ENCODE measurements at places on chromosomes 4 and X.

- no peak for DNase-seq
Observed at GRCh38 chrX:13059637-13060499, 15.4 kb upstream of the FAM9C start.

GRCh38 chrX:22559506-22559905 is 286.8 kb downstream of the CBLL2 start:
- DNase-seq: no peak

DNA sequence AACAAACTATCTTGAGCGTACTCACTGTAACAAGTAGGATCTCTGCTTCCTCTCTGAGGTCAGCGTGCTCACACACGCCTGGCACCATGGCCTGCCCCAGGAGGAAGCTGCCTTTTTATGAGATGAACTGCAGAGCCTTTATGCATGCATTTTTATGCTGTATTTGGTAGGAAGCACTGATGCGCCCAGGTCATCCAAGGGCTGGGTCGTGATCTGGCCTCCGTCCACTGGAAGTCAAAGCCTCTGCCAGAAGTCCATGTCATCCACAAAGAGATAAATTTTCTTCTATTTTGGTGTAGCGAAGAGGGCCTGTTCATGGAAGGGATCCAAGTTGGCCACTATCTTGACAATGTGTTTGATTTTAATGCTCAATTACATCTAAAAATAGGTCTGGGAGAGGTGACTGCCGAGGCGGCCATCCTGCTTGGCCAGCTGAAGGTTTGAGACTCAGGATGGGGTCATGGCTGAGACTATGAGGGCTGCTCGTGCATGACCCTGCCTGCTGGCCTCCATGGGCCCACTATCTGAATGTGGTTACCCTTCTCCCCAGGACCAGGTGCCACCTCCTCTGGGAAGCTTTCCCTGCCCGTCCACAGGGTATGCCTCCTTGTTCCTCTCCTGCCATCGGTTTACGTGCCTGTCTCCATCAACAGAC is 50.3 kb downstream of the HTRA3 start:
- DNase-seq: peak; percentile 23

DNA sequence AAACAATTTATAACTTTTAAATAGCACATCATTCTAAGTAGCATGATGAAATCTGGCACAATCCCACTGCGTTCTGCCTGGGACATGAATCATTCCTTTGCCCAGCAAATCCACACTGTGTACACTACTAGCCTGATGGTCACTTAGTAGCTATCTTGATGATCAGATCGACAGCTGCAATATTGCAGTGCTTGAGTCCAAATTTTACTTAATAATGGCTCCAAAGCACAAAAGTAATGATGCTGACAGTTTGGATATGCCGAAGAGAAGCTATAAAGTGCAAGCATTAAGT is 86.6 kb upstream of the NPNT start:
- no peak for DNase-seq

GRCh38 chr4:151420250-151420807 is 11.4 kb downstream of the FHIP1A start:
- DNase-seq: no peak

- no peak for DNase-seq
Observed at GRCh38 chr4:128155874-128156456, 94.9 kb downstream of the LARP1B start.

DNA sequence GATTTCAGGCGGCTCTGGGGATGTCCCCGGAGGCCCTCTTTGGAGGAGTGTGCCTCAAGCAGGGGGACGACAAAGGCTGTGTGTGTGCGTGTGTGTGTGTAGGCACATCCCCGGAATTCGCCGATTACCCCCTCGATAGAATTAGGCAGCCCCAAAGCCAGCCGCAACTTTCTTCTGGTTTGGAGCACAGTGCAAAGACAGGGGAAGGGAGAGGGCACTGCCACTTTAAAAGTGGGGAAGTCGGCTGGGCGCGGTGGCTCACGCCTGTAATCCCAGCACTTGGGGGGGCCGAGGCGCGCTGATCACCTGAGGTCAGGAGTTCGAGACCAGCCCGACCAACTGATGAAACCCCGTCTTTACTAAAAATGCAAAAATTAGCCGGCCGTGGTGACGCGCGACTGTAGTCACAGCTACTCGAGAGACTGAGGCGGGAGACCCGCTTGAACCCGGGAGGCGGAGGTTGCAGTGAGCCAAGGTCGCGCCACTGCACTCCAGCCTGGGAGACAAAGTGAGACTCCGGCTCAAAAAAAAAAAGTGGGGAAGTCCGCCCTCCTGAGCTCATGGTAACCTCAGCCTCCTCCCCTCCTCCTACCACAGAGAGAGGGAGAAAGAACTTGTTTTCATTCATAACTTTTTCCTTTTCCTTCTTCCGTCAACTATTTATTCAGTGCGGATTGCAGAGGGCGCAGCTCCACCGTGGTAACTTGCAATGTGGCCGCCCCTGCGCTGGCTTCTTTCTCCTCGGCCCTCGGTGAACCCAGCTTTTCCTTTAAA is 2.4 kb downstream of the SPRY1 start:
- DNase-seq: peak; percentile 78

DNA sequence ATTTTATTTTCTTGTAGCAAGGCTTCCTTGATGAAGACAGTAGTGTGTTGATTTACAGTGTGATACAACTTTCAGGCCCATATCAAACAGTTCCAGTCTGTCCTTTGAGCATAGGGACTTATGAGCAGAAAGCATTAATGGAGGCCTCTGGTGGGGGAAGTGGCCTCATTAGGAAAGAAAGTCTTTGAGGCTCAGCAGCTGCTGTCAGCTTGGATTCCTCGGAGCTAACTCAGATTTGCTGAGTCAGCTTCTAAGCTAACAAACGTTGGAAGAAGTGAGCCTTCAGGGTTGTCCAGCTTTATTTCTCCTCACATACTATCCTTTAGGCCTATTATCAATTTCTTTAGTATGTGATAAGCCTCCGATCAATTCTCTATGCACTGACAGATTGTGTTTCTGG is 15.8 kb upstream of the SFRP2 start:
- no peak for DNase-seq

DNA sequence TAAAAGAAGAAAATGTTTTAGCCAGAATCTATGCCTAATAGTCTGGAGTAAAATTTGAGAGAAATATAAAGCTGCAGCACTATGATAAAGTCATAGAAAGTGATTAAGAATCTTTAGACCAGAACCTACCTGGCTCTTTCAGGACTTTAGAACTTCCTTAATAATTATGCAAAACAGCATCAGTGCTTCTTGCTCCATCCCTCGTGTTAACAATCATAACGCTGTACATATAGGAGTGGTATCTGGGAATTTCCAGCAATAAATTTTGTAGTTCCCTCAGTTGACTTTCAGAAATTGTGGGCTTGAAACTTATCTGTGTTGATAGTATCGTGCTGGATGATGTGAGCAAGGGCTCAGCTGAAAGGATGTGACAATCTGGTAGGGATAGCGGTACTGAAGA is 102.1 kb upstream of the RASGEF1B start:
- no peak for DNase-seq

- DNase-seq: no peak
Observed at GRCh38 chrX:71182871-71183270, 38.2 kb downstream of the NLGN3 start.

GRCh38 chr4:519885-520682 is 21.1 kb downstream of the PIGG start:
- no peak for DNase-seq

DNA sequence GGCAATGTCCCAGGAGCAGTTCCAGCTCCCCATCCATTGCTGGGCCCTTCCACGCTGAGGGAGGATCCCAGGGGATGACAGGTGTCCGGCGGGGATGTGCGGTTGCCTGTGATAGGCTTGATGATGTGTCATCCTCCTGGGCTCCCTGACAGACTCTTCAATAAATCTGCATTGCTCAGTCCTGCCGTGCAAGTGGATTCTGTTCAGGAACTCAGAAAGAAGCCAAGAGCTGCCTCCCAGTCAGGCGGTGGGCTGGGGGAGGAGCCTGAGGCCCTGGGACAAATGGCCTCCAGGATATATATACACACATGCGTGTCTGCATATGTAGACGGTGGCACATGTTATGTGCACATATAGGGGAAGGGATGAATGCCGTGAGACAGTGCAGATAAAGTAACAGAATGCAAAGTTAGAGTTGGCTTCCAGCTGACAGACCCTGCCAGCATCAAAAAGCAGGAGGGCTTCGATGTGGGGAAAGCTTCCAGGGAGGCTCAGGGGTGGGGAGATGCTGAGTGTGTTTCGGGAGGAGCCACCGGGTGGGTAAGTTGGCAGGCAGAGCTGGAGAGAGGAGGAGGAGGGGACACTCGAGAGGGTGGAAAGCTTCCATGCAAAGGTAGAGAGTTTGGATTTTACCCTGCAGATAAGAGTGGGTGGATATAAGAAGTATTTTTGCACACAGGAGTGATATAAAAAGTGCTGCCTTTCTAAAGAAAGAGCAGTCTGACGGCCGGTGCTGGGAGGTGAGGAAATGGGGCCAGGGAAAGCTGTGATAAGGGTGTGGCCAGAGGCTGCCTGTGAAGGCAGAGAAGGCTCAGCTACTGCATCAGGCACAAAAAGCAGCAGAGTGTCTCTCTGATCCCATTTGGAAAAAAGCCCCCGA is 28.5 kb upstream of the CRMP1 start:
- DNase-seq: no peak

- DNase-seq: no peak
Observed at GRCh38 chr4:174749091-174749490, 80.0 kb downstream of the GLRA3 start.

- DNase-seq: no peak
Observed at GRCh38 chrX:150150076-150150779, 211.9 kb upstream of the EOLA2 start.

DNA sequence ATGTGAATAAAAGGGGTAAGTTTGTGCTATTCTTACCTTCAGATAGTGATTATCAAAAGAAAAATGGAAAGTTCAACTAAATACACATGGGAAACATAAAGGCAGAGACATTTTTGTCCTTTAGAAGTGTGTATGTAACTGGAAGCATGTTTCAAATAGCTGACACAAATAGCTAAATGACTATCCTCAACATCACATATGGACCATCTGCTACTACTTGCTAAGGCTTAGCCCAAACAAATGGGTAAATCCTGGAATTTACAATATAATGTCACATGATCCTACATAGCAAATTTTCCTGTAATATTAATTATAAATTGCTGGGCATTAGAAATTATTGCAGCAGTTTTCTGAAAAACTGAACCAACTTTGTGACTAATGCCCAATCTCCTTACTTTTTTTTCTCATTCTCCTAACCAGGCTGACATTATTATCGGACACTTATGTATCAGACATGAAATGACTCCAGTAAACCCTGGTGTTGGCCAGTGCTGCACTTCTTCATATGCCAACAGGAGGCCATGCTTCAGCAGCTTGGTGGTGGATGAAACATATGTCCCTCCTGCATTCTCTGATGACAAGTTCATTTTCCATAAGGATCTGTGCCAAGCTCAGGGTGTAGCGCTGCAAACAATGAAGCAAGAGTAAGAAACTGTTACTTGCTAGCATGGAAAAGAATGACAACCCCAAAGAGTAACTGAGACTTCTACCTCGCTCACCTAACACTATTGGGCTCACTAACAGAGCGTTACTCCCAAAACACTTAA is 16.1 kb downstream of the AFP start:
- no peak for DNase-seq

DNA sequence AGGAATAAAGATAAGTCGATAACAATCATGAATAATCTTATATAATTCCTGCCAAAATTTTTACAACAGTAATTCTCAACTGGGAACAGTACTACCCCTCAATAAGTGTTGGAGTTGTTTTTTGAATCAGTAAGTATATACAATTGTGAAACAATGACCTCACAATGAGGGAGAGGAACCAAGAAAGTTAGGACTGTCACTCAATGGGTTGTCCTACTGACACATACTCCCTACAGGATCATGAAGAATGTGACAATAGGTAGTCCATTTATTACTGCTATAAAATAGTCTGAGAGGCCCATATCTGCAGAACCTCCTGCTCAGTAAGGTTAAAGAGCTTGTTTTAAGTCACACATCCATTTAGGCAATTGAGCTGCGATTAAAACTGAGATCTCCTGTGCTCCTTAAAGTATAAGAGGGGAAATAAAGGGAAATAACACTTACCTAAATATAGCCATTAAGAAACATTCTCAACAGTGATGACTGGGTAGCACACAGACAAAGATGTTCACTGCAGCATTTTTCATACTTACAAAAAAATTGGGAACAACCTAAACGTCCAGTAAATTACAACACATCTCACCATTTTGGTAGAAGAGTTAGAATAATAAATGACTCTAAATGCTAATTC is 26.2 kb downstream of the FBXW7 start:
- DNase-seq: no peak

GRCh38 chrX:69466546-69466945 is 37.6 kb upstream of the NALF2 start:
- no peak for DNase-seq
